ENCODE measurements at places on chromosomes 5 and 9. TPM values are rescaled to one million over a fixed set of nuclear protein-coding genes. Genes with fewer than 3 reads are reported as not detected.

DNA sequence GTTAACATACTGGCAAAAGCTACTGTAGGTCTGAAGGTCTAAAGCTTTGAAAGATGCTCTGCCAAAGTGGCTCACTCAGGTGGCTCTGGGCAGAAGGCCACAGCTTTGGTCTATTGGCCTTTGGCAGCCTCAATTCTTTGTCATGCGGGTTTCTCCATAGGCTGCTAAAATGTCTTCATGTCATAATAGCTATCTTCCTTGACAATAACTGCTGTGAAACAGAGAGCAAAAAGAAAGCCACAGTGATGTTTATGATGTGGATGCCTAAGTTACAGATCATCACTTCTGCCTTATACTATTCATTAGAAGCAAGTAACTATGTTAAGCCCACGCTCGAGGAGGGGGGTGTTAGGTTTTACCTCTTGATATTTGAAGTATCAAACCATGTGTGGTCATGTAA lies 906.1 kb upstream of the CDH9 start:
- DNase-seq = no peak

- no peak for DNase-seq
Measured at GRCh38 chr9:93612052-93612795, 35.8 kb downstream of the PHF2 start.

DNA sequence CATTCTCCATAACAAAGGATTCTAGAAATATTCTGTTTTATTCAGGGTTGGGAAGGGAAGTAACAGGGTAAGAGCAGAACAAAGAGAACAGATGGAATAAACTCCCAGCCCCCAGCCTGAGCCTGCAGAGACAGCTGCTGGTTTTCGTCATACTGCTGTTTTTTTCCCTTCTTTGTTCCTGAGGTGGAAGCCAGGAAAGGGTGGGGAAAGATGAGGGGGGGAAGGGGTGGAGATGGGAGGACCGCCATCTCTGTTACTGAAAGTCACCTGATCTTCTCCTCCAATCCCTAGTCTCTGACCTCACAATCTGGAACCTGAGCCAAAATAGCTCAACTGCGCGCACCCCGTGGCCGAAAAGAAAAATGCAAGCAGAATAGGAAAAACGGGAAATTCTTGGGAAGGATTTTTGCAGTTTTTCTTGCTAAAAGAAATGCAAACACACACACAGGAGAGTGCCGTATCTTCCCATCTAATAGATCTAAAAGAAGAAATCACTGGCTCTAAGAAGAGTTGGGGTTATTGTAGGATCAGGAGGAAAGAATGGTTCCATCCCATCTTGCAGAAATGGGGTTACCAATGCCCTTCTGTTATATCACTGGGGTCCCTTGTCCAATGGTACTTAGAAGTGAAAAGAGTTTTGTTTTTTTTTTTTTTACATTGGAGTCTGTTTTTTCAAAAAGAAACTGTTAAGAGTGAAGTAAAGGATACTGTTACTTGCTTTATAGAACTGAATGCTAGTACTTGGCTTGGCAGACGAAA lies 57.9 kb downstream of the DIAPH1 start:
- peak; percentile 85 for DNase-seq

DNA sequence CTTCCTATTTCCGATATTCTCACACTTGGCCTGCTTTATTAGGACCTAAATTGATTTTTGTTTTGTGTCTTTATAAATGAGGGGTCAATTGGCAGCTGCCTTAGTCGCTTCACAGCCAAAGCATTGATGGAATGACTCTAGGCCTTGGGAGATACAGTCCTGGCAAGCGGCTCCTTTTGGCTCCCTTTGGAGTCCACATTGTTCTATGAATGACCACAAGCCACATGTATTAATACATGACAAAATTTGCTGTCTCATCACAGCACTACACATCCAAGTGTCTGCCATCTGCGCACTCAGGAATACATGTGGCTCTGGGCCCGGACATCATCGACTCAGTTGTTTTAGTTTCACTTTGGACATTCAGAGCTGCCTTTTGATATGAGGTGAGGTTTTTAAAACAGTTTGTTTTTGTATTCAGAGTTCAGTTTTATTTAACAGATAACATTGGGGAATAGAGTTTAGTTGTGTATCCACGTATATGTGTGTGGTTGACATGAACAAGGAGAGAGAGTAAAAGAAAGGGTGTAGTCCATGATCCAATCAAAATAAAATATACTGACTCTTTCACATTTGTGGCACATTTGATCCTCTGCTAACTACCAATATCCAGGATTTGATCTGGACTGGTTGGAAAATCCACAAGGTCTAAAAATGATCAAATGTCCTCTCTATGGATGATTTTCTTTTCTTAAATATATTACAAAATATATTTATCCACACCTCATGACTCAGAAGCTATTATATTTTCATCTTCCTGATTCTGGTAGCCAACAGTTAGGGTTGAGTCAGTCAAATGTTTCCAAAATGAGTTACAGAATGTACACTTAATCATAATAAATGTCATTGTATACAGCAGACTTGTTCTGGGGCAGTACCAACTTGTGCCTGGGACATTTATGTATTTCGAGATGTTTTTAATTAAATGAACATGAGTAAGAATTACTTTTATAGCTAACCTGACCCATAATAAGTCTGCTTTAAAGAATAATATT lies 114.0 kb upstream of the MTAP start:
- DNase-seq = peak; percentile 6

DNA sequence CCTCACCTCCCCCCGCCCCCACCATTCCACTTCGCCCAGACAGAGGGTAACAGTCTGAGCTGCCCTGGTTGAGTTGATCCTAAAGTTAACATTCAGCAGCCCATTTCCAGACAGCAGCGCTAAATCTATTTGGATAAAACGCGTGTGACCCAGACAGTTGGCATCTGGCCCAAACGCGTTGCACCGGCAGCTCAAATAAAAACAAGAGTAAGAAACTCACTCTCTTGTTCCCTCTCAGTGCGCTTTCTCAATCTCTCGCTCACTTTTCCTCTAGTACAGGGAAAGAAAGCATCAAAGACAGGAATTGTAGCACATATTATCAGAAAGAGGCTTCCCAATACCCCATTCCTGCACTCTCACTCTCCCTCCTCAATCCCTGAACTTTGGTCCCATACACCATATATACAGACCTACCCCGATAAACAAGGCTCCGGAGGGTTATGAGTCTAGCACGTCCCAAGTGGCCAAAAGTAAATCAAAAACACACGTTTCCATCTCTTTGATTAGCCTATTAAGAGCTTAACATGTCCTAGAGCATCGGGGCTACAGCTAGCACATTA lies 1.3 kb downstream of the ADAMTS6 start:
- peak; percentile 4 for DNase-seq

- no peak for DNase-seq
Measured at GRCh38 chr5:163350083-163350482, 87.3 kb upstream of the CCNG1 start.

Gene PNPLA7
- 1.5 TPM for total RNA-seq

Gene PCDHGA12
- total RNA-seq = 20.1 TPM

DNA sequence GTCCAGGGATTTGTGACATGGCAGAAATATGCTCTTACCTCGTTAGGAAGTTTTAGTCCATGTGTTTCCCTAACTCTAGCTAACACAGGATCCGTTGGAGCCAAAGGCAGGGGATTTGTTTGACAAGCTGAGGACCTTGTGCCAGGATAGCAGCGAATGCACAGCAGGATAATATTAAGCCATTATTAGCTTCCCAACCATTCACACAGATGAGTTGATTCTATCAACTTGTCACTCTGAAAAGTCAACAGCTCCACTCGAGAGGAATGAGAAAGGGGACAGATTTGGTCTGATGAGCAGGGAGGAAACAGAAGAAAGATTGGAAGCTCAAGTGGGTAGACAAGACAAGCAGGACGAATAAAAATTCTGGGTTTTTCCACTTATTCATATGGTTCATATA lies 106.2 kb downstream of the FSTL4 start:
- no peak for DNase-seq

DNA sequence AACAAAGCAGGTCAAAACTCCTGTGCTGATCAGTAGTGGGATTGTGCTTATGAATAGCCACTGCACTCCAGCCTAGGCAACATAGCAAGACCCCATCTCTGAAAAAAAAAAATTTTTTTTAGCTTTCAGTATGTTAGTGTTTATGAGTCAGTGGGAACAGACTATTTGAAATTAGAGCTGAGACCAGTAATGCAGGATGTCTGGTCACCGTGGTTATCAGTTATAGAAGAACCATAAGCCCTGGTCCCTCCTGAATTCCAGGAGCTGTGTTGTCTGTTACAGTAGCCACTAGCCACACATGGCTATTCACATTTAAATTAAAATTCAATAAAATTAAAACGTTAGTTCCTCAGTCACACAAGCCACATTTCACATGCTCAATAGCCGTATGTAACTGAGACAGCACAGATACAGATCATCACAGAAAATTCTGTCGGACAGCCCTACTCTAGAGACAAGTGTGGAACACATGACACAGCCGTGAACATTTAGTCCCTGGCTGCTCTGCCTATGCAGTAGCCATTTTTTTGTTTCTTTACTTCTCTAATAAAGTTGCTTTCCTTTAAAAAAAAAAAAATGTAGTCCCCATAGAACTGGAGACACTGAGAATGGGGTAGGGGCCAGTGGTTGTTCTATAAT lies 96.1 kb upstream of the SAP30L start:
- no peak for DNase-seq

- no peak for DNase-seq
Measured at GRCh38 chr5:8184455-8185063, 315.6 kb downstream of the MTRR start.

DNA sequence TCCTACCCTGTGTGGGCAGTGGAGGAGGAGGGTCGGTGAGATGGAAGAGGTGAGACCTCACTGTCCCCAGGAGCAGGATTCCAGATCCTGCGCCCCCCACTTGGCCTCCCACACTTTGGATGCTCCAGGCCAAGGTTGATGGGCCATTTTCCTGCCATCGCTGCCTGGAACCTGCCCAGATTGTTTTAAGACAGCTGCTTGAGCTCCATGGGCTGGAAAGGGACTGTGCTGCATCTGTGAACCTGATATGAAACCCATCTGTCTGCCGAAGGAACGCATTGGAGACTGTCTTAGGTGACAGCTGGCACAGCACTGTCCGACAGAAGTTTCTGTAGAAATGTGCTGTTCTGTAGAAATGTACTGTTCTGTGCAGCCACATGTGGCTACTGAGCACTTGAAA lies 72.7 kb upstream of the SLC25A48 start:
- no peak for DNase-seq

GRCh38 chr5:118044169-118044568 lies 944.2 kb downstream of the DTWD2 start:
- no peak for DNase-seq
